ENCODE measurements at places on chromosomes 13 and 19. TPM values are rescaled to one million over a fixed set of nuclear protein-coding genes. Genes with fewer than 3 reads are reported as not detected.

PRKD2 gene
- 27.2 TPM for total RNA-seq

SHD gene
- total RNA-seq, result not detected

ZNF829 gene
- 0.45 TPM for total RNA-seq

PCP2 gene
- total RNA-seq, result not detected

ILF3 gene
- 175 TPM for total RNA-seq

ZNF17 gene
- total RNA-seq, result 5.5 TPM

TJP3 gene
- 0.67 TPM for total RNA-seq

PSG2 gene
- total RNA-seq, result not detected

GRK1 gene
- total RNA-seq, result not detected

SHISA7 gene
- not detected for total RNA-seq

GPR108 gene
- 28.6 TPM for total RNA-seq

TUBA3C gene
- not detected for total RNA-seq

ZFP14 gene
- 2.5 TPM for total RNA-seq

CGB5 gene
- 0.84 TPM for total RNA-seq

CD22 gene
- total RNA-seq, result 1.1 TPM

MAMSTR gene
- 0.40 TPM for total RNA-seq

FFAR3 gene
- not detected for total RNA-seq

C19orf38 gene
- total RNA-seq, result not detected

TLE6 gene
- 4.4 TPM for total RNA-seq

ZNF208 gene
- total RNA-seq, result not detected

GIPR gene
- 3.3 TPM for total RNA-seq

ATXN8OS gene
- not detected for total RNA-seq

Data from A549 treated with ZK216348 at 1 μM for 4 hours (cell line).